ENCODE measurements at places on chromosomes 12 and 14. TPM values are rescaled to one million over a fixed set of nuclear protein-coding genes. Genes with fewer than 3 reads are reported as not detected.

DNA sequence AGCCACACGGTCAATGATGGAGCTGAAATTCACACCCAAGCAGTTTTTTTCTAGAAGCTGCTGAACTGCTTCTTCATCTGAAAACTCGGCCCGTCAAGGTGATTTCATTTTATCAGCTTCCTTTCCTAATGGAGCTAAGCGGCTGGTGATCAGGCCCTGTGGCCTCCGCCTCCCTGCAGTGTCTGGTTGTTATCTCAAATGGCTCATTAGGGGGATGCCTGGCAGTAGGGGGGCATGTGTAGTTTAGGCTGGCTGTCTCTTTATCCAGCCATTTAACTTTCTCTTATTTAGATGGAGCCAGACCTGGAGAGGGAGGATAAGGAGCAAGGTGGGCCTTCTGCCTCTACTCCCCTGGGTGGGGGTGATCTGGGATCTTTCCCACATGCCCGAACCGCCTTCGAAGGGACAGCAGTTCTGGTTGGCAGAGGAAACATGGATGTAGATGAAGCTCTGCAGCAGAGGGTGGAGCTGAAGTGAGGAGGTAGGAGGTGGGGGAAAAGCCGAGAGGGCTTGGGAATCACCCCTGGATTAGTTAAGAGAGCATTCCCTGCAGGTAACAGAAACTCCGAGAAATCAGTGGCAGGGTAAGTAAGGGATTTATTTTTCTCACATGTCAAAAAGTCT is 64.4 kb downstream of the TGFB3 start:
- H3K4me1 ChIP-seq, result no peaks in the 10 kb centered on the region
- no peak overlapping the region for H3K4me3 ChIP-seq

DNA sequence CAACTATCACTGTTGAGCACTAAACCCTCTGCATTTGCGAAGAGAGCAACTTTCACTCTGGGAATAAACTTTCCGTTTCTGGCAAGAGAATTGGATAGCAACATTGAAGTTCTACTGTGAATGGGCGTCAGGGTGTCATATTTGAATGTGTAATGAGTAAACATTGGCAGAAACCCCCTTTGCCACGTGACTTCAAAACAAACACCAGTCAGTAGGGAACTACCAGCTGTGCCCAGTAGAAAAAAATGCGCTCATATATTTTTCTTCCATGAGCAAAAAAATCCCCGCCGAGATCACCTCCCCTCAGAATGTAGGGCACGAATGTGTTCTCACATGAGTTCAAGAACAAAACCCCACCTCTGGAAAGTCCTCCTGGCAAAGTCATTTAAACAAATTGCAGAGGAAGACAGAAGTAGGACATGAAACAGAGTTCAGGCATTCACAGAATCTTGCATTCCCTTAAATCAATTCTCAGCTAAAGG is 80.6 kb downstream of the BTG1 start:
- DNase-seq, result no peak
- no peaks in the 10 kb centered on the region for H3K36me3 ChIP-seq
- no peak overlapping the region for H3K27ac ChIP-seq
- no peaks in the 10 kb centered on the region for H3K27me3 ChIP-seq
- H3K4me1 ChIP-seq, result no peaks in the 10 kb centered on the region

GRCh38 chr14:99758121-99758821 is 34.9 kb upstream of the EML1 start:
- no peak overlapping the region for H3K4me3 ChIP-seq
- no peaks in the 10 kb centered on the region for H3K4me1 ChIP-seq
- no peak overlapping the region for H3K27ac ChIP-seq
- no peak for DNase-seq
- H3K27me3 ChIP-seq, result no peaks in the 10 kb centered on the region

- no peaks in the 10 kb centered on the region for H3K4me1 ChIP-seq
- H3K27ac ChIP-seq, result peak overlapping the region; percentile 92
- H3K27me3 ChIP-seq, result no peaks in the 10 kb centered on the region
- H3K4me3 ChIP-seq, result peak overlapping the region; percentile 78
- no peaks in the 10 kb centered on the region for H3K36me3 ChIP-seq
These were observed 938 bp downstream of the RALGAPA1 start for GRCh38 chr14:35808076-35808637.

- no peaks in the 10 kb centered on the region for H3K36me3 ChIP-seq
- no peaks in the 10 kb centered on the region for H3K27me3 ChIP-seq
- DNase-seq, result no peak
- no peak overlapping the region for H3K4me3 ChIP-seq
- no peaks in the 10 kb centered on the region for H3K4me1 ChIP-seq
These were observed 98.9 kb downstream of the DENND5B start for GRCh38 chr12:31491841-31492598.

DNA sequence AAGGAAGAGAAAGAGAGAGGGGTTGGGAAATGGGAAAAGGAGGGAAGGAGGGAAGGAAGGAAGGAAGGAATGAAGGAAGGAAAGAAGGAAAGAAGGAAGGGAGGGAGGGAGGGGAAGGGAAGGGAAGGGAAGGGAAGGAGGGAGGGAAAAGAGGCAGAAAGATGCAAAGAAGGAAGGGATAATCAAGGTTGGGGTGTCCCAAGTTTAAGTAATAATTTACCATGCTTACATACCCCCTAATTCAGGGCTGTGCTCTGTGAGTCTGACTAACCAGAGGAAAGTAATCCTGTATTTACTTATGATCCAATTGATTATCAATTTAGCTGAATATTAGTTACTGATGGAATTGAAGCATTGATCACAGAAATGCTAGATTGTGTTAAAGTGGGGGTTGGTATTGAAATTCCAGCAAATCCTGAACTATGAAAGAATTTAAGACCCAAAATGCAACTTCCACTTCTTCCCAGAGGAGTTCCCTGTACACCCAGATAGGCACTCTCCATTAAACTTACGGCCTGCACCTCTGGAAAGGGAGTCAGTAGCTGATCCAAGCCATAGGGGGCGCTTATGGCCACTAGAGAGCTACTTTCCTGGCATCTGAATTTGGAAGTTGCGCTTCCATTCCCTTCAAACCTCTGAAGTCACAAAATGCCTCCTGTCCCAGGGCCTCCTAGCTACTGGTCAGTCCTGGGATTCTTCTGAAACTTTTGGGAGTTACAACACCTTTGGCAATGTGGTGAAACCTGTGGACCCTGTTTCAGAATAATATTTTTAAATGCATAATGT is 162.7 kb upstream of the PWP1 start:
- H3K27me3 ChIP-seq, result no peaks in the 10 kb centered on the region
- no peaks in the 10 kb centered on the region for H3K4me1 ChIP-seq
- DNase-seq, result no peak
- H3K36me3 ChIP-seq, result no peaks in the 10 kb centered on the region
- H3K4me3 ChIP-seq, result no peak overlapping the region
- H3K27ac ChIP-seq, result no peak overlapping the region

DNA sequence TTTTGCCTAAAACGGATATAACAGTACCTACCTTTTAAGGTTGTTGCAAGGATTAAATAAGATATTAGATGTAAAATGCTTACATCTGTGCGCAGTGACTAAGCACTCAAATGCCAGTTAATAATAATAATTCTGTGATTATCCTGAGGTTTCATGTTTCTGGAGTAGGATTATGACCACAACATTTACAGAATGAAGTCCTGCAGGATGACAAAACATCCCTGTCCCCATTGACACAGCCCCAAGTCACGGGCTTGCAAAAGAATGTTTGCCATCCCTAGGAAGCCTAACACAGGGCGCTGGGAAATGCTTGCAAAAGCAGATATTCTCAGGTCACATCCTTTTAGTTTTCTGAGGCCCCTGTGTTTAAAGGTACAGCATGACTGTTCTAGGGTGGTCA is 20.1 kb downstream of the SUSD6 start:
- no peaks in the 10 kb centered on the region for H3K36me3 ChIP-seq
- no peaks in the 10 kb centered on the region for H3K27me3 ChIP-seq
- peaks cover 20% of the 10 kb centered on the region for H3K4me1 ChIP-seq
- no peak for DNase-seq
- no peak overlapping the region for H3K4me3 ChIP-seq
- H3K27ac ChIP-seq, result peak overlapping the region; percentile 37

- H3K27me3 ChIP-seq, result no peaks in the 10 kb centered on the region
- H3K4me1 ChIP-seq, result no peaks in the 10 kb centered on the region
- no peak overlapping the region for H3K27ac ChIP-seq
- H3K4me3 ChIP-seq, result no peak overlapping the region
- H3K36me3 ChIP-seq, result no peaks in the 10 kb centered on the region
- peak; percentile 33 for DNase-seq
These were observed 247.1 kb downstream of the AKAP6 start for GRCh38 chr14:32576088-32576795.

GRCh38 chr14:100619396-100620254 is 32.4 kb upstream of the BEGAIN start:
- H3K4me3 ChIP-seq, result no peak overlapping the region
- no peaks in the 10 kb centered on the region for H3K36me3 ChIP-seq
- H3K27ac ChIP-seq, result no peak overlapping the region
- no peaks in the 10 kb centered on the region for H3K4me1 ChIP-seq

- no peaks in the 10 kb centered on the region for H3K27me3 ChIP-seq
- no peak overlapping the region for H3K4me3 ChIP-seq
- no peak for DNase-seq
- no peaks in the 10 kb centered on the region for H3K4me1 ChIP-seq
- H3K27ac ChIP-seq, result no peak overlapping the region
These were observed 58.4 kb downstream of the FZD10 start for GRCh38 chr12:130220706-130221100.

NYNRIN gene
- 8.2 TPM for total RNA-seq

ATXN2 gene
- 36.6 TPM for total RNA-seq

KLRC4 gene
- 1.5 TPM for total RNA-seq

All from breast epithelium (tissue), 4 donors.